CD4-positive, alpha-beta T cell (primary cell): ENCODE measurements at places on chromosomes 3 and 15. TPM values are rescaled to one million over a fixed set of nuclear protein-coding genes. Genes with fewer than 3 reads are reported as not detected.
A peak's percentile ranks its signal among the peaks of the same experiment; 100 is the strongest.

- DNase-seq = no peak
These were observed 507.5 kb upstream of the TGFBR2 start for GRCh38 chr3:30098653-30099455.

DNA sequence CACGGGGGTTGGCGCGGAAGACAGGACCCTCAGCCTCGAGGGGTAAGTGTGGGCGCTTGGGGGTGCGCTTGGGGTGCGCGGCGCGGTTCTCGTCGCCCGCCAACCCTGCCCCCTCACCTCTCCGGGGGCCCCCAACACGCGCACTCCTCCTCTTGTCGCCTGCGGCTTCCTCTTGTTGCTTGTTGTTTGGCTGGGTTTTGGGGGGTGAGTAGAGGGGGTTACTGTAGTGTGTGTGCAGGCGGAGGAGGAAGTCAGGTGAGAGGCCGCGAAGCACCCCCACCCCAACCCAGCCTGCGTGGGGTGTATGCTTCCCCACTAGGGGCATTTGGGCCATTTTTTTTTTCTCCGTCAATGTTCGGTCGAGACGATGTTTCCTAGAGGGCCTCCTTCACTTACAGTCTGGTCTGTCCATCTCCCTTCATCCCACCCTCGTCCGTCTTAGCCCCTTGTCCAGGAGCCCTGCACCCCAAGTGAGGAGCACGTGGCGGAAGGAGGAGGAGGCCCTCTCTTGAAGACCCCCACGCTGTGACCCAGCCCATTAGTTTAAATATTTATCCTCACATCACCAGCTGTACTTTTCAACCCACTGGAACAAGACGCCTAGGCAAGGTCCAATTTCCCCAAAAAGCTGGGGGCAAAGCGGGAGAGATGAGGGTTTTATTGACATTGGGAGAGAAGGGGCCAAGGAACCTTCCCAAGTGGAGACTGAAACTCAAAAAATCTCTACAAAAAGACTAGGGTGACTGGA is 20.4 kb upstream of the SATB1 start:
- DNase-seq = peak; percentile 87

- DNase-seq = no peak
These were observed 23.7 kb upstream of the TICRR start for GRCh38 chr15:89551550-89551949.

DNA sequence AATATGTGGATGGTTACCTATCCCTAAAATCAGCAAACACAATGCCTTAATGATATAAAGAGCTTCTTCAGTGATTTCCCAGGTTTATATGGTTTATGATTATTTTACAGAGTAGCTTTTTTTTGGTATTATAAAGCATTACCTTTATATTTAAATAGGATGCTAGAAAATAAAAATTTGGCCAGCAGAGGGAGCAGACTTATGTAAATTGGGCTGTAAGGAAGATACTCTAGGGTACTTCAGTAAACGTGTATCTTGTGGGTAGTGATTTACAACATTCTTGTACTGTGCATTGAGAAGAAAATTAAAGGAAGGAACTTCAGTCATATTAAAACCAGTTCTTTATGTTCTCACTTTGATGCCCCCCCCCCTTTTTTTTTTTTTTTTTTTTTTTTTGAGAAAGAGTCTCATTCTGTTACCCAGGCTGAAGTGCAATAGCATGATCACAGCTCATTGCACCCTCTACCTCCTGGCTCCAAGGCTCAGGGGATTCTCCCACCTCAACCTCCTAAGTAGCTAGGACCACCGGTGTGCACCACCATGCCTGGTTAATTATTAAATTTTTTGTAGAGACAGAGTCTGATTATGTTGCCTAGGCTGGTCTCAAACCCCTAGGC is 167.9 kb downstream of the BBX start:
- no peak for DNase-seq

DNA sequence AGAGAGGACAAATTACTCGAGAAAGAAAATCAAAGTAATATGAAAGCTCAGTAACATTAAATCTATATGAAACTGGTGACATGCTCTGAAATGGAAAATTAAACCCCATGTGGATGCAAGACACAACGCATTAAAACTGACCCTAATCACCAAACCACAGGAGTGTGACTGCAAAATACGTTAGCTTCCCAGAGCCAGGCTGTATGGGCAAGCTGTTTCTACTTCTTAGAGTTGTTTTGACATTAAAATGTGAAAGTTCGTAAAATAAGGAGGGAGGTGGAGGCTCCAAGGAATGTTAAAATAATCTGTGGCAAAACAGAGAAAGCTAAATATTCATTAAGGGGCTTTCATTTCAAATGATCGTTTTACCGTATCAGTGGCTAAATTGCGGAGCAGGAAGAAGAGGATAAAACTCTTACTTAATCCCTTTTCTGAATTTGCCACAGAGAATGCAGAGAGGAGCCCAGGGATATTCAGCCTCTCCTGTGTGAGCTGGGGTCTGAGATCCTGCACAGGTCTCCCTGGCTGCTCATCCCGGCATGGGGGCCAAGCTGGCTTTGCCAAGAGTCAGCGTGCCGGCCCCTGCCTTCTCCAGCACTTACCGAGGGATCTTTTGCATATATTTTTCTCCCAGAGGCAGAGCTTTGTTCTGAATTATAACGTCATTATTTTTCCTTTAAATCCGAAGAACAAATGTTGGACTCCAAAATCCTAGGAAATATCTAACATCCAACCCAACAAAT is 239.8 kb upstream of the THBS1 start:
- no peak for DNase-seq

DNA sequence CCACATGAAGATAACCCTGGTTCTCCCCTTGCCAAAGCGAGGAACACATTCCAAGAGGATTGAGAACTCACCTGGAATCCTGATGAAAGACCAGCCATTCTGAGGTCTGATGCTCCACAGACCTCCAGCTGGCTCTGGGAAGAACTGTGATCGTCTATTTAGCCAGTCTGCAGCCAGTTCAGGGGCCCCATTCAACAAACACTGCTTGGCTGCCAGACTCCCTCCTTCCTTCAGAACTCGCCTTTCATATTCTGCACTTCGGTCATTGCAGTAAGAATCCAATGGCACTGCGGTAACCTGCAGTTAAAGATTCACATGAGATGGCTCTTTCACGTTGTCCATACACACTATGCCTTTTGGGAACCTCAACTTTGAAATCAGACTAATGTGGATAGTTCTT is 67.6 kb downstream of the CHAC1 start:
- DNase-seq = no peak

GRCh38 chr3:188349933-188350332 is 196.0 kb downstream of the LPP start:
- DNase-seq = no peak

- DNase-seq = no peak
These were observed 27.0 kb downstream of the PCCB start for GRCh38 chr3:136277115-136277514.

Gene COLQ
- total RNA-seq = 3.5 TPM
